ENCODE measurements at places on chromosomes 13 and 19.

DNA sequence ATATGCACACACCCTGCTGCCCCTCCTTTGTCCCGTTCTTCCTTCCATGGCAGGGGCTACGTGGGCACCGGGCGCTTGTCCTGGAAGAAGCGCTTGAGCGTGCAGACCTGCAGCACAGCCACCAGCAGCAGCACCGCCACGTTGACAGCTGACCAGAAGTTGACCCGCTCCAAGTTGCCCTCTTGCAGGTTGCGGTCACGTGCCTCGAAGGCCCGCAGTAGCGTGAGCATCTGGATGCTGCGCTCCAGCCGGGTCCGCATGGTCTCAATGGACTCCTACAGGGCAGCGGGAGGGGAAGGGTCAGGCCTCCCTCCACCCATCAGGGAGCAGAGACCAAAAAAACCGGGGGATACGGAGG, 3.1 kb downstream of the TMED1 start:
- DNase-seq, result no peak

GRCh38 chr19:48540110-48540509, 11.9 kb upstream of the SULT2B1 start:
- DNase-seq, result no peak

DNA sequence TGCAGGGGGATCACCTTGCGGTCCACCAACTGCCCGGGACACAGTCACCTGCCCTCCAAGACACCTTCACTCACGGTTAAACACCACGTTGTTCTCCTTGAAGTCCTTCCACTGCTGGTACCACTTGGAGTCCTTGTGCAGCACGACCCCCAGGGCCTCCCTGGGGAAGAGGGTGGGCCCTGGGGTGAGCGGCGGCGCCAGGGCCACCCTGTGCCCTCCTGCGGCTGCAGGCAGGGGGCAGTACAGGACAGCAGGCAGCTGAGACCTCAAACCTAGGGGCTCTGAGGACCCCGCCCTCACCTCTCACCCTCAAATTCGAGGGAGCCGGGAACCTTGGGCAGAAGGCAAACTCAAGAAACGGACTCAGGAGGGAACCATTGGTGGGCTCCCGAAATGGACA, 7.5 kb upstream of the CTXN1 start:
- no peak for DNase-seq

DNA sequence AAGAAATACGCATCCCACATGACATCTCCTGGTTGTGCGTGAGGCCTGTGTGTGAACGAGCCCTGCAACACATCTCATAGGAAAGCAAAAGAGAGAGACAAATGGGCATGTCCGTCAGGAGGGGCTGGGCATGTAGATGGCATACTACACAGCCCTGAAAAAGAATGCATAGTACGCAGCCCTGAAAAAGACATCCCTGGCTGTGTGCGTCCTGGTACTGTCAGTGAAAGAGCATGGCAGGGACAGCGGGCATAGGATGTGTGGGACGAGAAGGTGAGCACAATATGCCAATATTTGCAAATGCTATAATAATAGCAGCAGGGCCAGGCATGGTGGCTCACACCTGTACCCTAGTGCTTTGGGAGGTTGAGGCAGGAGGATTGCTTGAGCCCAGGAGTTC, 28.6 kb downstream of the PTPRS start:
- DNase-seq, result no peak

- no peak for DNase-seq
These were observed 17.5 kb downstream of the BORA start for GRCh38 chr13:72745260-72745659.

DNA sequence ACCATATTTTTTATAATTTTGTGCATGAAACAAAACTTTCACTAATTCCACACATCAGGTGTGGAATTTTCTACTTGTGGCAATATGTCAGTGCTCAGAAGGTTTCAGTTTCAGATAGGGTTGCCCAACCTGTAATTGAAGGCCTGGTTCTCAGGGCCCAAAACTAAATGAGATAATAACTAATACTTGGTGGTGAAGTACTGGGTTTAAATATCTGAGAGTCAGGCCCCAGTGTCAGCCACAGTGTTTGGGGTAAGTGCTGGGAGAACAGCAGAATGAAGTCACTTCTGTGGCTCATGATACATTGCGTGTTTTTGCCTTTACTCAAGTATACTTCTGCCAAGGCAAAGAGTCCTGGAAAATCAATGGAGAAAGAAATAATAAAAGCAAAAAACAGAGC, 5.6 kb downstream of the SAFB start:
- DNase-seq, result no peak

DNA sequence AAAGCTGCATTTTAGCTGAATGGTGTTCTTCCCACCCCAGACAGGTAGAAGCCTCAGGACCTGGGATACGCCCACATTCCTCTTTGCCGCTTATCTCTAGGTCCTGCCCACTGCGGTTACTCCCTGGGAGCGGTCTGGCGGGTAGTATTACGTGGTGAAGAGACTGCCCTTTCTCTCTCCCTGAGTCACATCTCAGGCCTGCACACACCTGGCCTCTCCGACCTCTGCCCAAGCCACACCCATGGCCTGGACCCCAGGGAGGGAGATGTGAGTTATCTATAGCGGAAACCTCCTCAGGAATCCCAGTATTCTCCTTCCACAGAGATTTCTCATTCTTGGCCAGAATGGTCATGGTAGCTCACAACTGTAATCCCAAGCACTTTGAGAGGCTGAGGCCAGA, 17.3 kb downstream of the RHPN2 start:
- DNase-seq, result no peak

DNA sequence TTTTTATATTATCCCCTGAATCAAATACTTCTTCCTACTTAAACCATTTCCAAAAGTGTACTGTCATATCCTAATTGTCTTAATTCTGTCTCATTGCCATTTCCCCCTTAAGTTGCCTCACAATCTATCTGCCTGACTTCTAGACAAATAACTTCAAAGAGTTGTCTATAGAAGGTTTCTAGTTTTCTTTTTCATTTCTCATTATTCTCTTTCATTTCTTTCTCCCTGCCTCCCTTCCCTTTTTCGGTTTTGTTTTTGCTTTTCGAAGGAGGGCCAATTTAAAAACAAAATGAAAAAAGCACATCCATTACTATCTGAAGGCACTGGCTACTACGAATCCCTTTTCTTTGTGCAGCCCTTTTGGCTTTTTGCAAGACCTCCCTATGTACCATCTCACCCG, 367.2 kb downstream of the DNAJC15 start:
- no peak for DNase-seq

- no peak for DNase-seq
These were observed 3.0 kb downstream of the SBK3 start for GRCh38 chr19:55542292-55542855.

DNA sequence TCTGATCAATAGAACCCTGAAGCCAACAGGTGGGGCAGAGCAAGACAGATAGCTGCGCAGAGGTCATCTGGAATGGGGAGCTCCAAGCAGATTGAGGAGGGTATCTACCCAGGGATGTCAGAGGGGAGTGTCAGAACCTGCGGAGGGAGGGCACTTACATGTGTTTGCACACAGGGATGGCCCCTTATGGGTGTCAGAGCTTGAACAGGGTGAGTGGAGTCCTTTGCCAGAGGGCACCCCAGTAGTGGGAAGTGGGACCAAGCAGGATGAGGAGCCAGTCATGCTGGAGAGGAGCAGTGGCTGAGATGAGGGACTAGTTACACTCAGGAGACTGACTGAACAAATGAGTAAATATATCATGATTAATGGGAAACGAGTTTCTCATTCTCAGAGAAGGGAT, 17.0 kb upstream of the SIGLEC14 start:
- DNase-seq, result no peak

DNA sequence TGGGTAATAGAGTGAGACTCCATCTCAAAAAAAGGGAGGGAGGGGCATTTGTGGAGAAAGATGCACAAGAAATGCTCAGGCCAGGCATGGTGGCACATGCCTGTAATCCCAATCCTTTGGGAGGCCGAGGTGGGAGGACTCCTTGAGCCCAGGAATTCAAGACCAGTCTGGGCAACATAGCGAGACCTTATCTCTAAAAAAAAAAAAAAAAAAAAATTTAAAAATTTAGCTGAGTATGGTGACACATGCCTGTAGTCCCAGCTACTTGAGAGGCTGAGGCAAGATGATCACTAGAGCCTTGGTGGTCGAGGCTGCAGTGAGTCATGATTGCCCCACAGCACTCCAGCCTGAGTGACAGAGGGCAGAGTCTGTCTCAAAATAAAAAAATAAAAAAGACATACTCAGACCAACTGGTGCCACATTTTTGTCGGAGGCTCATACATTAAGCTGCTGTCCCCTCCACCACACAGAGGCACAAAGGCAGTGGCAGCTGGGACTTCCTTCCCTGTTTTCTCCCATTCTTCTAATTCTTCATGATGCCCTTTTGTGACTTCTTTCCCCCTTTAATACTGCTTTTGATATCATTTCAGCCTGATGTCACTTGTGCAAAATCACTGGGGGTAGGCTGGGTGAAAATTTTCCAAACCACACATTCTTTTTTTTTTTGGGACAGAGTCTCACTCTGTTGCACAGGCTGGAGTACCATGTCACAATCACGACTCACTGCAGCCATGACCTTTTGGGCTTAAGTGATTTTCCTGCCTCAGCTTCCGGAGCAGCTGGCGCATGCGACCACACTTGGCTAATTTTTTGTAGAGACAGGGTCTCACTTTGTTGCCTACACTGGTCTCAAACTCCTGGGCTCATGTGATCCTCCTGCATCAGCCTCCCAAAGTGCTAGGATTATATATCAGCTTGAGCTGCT, 26.8 kb upstream of the CXCL17 start:
- peak; percentile 34 for DNase-seq

GRCh38 chr19:40801426-40802299, 2.7 kb downstream of the EGLN2 start:
- DNase-seq, result no peak

DNA sequence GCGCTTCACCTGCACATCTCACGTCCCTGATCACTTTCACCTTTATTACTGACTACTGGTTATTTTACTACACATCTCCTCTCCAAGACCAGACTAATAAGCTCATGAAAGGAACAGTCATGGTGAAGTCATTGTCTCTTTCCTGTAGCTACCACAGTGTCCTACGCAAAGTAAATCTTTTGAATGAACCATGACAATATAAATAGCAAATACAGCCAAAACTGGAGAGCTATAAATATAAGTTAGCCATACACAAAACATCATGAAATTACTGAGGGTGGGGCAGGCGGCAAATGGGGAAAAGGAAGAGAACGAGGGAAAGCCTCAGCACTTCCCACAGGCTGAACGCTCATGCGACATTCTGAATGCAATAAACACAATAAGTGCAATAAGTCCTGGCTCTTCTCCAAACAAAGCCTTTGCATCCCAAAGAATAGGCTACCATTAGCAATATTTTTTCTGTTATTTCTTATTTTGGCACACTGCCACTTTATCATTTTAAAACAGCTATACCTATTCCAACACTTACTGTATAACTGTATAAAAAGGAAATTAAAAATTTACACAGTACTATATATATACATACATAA, 62.5 kb downstream of the TUBGCP3 start:
- DNase-seq, result no peak
